Activated CD8-positive, alpha-beta memory T cell treated with anti-CD3 and anti-CD28 coated beads for 1 hour (primary cell): ENCODE measurements at places on chromosomes 4 and X.

DNA sequence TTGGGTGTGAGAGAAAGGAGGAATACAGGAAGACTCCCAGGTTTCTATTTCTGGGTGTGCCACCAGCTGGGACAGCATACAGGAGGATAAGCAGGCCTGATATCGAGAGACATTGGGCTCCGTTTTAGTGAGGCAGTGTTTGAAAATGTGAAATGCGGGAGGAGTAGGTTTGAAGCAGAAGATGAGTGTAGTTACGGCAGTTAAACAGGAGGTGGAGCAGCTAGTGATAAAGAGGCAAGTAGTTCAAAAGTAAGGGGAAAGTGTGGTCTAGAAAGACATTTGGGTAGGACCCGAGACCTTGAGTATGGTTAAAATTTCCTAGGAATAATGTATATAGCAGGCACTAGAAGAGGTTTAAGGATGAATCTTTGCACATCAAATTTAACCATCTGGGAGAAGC is 42.4 kb downstream of the DCUN1D4 start:
- DNase-seq: no peak

DNA sequence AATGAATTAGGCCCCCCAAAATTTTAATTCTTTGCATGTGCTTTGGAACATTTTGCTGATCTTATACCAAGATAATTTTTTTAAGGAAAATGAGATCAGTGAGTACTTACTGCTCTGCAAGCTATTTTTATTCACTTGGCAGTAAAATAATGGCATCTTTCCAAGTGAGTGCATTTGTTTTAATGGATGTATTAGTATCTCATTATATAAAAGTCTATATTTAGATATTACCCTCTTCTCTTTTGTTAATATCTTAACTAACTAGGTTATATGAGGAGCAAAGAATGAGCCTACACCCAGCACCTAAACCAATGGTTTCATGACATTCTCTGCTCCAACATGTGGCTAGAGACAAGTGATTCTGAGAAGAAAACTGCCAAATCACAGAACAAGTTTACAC is 21.1 kb upstream of the ARAF start:
- DNase-seq: no peak

GRCh38 chrX:34279866-34280560 is 147.9 kb upstream of the FAM47A start:
- no peak for DNase-seq

DNA sequence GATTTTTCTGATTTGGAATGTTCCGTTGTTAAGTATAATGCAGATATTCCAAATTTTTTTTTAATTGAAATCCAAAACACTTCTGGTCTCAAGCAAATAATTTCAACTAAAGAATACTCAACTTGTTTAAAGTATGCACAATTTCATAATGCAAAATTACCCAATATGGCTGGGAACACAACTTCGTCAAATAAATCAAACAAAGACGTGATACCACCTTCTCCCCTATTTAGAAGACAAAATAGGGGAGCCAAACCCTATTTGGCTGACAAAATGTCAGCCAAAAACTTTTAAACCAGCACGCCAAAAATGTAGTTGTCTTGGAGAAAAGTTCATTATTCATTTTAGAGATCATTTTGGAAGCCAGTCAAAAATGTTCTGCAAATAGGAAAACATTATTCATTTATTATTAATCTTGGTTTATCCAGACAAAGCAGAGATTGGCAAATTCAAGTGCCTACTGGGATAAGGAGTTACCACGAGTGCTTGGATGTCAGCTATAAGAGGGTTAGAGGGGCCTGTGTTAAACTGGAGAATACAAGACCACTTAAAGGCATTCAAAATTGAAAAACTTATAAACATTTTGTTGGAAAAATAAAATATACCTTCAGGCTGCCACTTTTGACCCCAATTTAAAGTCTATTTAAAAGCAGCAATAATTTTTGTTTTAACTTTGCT is 3.3 kb upstream of the TKTL2 start:
- no peak for DNase-seq

- no peak for DNase-seq
These were observed 73.0 kb upstream of the PJA1 start for GRCh38 chrX:69238114-69238886.

DNA sequence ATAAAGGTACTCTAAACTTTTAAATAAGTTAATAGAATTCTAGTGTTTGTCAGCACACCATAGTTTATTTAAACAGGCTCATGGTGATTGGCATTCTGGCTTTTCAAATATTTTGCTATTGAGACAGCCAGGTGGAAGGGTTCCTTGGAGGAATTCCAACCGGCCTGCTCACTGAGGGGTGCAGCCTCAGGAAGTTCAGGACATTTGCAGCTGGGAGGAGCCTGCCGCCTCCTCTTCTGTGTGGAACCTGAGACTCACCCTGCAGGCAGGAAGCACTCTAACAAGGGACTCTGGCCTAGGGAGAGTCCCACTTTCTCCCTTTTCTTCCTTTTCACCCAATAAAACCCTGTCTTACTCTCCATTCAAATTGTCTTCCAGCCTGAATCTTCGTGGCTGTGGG is 1328.0 kb downstream of the FSTL5 start:
- no peak for DNase-seq

DNA sequence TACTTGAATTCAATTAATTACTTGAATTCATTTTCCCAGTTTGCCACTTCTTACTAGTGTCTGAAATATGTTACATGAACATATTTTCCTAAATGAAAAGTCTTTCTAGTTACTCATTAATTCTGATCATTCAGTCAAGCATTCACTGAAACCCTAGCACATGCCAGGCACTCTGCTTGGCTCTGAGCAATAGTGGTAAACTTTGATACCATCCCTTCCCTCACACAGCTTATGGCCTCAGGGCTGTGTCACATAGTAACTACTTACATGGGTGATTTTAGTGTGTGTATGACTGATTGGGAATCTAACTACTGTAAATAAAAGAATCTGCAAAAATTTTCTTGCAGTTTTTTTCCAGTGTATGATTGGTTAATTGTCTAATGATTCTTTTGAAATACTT is 32.7 kb downstream of the METAP1 start:
- no peak for DNase-seq

DNA sequence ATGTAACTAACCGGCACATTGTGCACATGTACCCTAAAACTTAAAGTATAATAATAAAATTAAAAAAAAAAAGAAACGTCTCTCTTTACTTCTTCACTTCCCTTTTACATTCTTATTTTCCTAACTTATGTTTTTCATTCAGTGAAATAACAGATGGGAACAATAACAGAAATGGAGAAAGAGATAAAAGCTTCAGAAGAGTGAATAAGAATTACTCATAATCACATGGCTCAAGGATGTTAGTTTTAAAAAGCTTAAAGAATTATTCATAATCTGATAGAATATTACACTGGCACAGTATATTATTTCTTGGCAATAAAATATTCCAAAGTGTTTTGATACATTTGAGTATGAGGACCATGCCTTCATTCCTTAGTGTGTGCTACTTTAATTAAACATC is 175.6 kb downstream of the COL25A1 start:
- no peak for DNase-seq

GRCh38 chr4:84498935-84499623 is at the start of gene NKX6-1:
TSS of gene NKX6-1 (minus strand) at chr4:84499292. CDS start at chr4:84498228, 1,064 bp downstream.
- no peak for DNase-seq

- no peak for DNase-seq
These were observed 57.5 kb upstream of the C1QTNF7 start for GRCh38 chr4:15370296-15370695.

GRCh38 chr4:183716302-183716701 is 57.2 kb downstream of the TRAPPC11 start:
- DNase-seq: no peak

DNA sequence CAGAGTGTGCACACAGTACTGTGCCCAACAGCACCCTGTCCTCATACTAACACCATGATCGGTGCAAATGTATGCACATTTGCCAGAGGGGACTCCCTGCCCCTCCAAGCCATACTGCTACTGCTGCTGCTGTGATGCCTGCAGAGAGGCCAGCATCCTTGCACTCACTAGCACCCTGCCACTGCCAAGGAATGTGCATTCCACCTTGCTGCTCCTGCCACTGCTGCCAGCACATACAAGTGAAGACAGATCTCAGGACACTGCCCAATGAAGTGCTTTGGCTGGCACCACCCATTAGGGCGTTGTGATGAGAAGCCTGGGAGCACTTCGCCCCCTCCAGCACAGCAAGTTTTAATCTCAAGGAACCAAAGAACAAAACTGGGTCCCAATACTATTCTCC is 146.3 kb upstream of the DMD start:
- no peak for DNase-seq

- no peak for DNase-seq
These were observed 111.6 kb upstream of the PTPN13 start for GRCh38 chr4:86482306-86483172.

DNA sequence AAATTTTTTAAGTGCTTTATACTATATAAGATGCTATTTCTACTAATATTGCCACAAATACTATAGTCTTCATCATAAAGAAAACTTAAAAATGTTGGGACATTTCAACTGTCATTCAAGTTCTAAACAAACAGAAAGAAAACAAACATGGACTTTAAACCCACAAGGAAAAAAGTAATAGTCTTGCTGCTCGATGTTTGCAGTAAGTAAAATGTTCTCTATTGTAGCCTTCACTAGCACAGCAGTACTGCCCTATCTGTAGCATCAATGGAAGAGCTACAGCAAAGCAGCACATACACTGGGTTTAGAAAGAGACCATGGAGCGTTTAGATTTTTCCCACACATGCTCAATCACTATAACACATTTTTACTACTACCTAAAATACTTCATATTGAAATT is 146.8 kb downstream of the KLHL13 start:
- DNase-seq: no peak

DNA sequence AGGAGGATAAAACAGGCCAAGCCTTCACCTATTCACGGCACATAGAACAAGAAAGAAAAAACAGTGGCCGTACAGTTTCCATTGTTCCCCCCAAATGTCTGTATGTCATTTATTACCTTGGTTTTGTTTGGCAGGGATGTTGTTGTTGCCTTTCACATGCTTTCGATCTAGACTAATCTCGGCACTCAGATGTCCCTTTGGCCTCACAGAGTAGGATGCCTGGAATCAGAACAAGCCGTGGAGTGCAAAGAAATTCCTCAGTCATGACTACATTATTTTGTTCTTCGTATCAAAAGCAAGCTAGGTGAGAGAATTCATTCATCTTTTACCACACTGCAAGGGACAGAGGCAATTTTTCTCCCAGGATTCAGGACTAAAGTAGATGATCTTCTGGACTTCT is 106.9 kb downstream of the SMIM20 start:
- DNase-seq: no peak

DNA sequence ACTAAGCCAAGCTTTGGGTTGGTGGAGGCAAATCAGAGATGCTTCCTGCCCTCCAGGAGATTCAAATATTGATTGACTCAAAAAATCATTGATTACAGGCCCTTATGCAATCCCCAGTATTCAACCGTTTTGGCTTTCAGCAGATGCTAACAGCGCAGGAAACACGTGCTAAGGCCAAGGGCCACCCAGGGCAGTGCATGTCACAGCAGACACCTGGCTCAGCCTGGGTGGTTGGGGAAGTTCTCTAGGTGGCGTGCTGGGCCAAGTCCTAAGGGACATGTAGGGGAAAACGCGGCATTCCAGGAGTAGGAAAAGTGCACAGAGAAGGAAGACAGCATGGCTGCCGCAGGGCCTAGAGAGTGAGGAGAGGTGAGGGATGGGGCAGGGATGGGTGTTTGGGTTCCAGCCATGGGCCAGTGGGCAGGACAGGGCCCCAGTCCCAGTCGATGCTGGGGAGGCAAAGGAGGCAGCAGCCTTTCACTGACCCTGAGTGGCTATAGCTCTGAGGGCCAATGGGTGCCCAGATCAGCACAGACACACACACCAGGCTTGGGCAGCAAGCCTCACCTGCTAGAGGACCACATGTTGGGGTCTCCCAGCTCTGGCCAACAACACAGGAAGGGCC is 239.1 kb downstream of the EVC2 start:
- no peak for DNase-seq

- DNase-seq: no peak
These were observed 3.2 kb upstream of the CDKN2AIP start for GRCh38 chr4:183441276-183441675.

GRCh38 chrX:45727761-45728160 is 527.1 kb upstream of the DIPK2B start:
- no peak for DNase-seq

GRCh38 chrX:77788050-77788449 is 2.0 kb upstream of the ATRX start:
- DNase-seq: no peak

- DNase-seq: no peak
These were observed 26.7 kb upstream of the CLDN34 start for GRCh38 chrX:9940421-9940820.

DNA sequence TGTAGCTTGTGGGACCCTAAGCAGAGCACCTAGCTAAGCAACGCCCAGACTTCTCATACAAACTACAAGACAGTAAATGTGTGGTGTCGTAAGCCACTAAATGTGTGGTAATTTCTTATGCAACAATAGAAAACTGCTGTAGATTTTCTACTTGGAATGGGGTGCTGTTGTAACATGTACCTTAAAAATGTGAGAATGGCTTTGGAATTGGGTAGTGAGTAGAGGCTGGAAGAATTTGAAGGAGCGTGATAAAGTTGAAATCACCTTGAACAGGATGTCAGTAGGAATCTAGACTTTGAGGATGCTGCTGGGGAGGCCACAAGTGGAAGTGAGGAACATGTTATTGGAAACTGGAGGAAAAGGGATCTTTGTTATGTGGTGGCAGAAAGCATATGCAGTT is 43.2 kb upstream of the FUNDC1 start:
- no peak for DNase-seq

GRCh38 chr4:110020646-110021443 is 108.2 kb downstream of the EGF start:
- no peak for DNase-seq

- no peak for DNase-seq
These were observed at the start of gene ZIC3 for GRCh38 chrX:137565921-137566745. TSS of gene ZIC3 (plus strand) at chrX:137566127. CDS start at chrX:137566692, 565 bp downstream.

DNA sequence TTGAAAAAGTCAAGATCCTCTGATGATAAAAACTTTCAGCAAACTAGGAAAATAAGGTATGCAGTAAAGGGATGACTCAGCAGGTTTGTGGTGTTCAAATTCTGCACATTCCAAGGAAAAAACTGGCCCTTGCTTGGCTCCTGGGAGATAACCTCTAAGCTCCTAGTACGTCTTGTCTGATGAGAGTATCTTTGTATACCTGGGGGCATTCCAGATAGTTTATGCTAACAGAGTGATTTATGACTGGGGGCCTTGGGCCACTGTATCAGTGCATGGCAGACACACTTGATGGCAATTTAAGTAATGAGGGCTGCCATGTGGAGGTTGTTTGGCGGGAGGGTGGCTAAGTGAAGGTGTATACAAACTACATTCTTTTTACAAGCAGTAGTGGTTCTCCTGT is 56.9 kb downstream of the NSG1 start:
- no peak for DNase-seq

DNA sequence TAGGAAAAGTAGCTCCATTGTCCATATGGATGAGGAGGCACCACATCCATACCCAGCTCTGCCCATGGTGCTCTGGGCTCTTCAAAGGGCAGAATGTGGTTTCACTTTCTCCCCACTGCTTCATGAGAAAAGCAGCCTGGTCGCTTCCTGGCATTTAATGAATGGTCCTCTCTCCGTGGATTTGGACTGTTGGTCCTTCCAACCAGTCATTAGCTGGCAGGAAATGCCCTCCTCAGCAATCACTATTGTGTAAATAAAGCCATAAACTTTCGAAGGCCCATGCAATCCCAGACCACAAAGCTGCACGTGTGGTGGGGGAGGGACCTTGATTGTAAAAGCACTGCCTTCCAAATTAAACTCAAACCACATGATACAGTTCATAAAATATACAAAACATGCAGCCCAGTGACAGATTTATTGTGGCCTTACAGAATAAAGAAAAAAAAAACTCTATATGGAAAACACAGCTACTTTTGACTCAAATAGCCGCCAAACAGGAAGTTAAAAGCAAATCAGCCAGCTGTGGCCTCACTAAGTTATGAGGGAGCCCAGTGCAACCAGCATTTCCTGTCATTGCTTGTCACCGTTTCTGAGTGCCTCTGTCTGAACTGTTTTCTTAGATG is 8.1 kb downstream of the MBNL3 start:
- DNase-seq: no peak
